Activated gamma-delta T cell treated with Interleukin-2 at 50 U/mL for 16 hours (primary cell): ENCODE measurements at places on chromosomes 3 and 15.

DNA sequence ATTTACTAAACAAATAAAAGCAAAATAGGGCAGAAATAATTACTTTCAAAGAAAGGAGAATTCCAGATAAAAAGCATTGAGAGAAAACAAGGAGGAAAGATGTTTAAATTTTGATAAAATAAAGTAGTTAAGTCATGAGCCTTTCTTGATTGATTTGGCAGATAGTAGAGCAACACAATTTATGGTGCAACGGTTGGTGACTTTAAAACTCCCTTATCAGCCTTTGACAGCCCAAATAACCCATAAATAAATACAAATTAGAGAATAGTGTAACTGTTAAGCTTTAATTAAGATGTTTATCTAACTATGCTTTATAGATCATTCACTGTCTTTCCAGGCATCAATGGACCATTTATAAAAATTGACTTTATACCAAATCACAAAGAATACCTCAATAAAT, 54.0 kb upstream of the EIF1B start:
- DNase-seq = no peak

DNA sequence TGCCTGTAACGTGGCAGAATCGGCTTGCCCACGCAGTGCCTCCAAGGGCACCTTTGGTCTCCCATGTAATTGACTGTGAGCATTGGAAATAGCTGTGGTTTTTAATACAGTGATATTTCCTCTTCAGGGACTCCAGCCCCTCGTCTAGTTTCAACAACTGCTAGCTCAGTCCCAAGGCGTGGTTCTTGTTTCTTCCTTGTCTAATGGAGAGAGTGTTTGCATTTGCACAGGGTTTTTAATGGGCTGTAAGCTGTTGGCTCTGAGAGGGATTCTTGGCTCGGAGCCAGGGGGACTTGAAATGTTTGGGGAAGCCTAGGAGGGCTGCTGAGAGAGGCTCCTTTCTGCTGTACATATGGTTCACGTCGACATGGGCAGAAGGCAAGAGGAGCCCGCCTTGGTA, 86.2 kb downstream of the THSD4 start:
- no peak for DNase-seq

DNA sequence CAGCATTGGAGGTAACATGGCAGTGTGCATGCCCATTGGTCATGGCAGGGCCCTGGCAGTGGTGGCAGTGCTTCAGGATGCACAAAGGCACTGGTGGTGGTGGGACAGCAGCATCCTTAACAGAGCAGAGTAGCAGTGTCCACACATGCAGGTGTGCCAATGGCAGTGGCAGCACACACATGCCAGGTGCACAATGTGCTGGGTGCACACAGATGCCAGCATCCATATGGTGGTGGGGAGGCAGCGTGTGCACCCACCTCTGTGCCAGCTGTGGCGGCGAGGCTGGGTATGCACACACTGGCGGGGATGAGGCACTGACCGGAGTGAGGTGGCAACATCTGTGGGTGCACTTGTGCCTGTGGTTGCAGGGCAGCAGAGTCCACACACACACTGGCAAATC, 150.6 kb downstream of the SI start:
- no peak for DNase-seq

DNA sequence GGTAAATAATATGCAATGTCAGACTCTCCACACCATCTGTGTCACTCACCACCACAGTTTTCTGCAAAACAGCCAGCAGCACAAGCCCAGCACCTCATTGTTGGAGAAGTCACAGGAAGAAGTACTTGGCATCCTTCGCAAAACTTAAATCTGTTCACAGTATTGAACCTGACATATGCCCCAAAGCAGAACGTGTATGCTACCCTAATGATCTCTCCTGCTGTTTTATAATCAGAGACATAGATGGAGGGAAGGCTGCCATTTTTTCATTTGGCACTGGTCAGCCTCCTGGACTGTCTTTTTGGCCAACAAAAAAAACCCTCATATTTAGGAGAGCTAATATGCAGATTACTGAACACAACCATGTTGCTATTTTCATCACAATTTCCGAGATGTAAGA, 1272.9 kb downstream of the ROBO1 start:
- DNase-seq = no peak

DNA sequence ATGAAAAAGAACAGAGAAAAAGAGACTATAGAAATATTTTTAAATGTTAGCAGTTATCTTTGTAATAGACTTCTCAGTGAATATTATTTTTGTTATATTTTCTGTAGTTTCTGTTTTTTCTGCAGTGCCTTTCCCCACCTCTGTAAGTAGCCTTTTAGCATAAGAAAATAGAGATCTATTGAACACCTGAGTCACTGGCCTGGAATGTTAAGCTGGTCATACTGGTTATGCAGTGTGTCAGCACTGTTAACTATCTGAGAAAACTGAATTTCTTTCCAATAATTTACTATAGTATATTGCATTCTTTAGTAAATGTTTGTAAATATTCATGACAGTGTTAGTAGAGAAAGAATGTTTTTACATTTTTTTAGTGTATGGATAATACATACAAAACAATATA, 79.8 kb downstream of the NECTIN3 start:
- DNase-seq = no peak

DNA sequence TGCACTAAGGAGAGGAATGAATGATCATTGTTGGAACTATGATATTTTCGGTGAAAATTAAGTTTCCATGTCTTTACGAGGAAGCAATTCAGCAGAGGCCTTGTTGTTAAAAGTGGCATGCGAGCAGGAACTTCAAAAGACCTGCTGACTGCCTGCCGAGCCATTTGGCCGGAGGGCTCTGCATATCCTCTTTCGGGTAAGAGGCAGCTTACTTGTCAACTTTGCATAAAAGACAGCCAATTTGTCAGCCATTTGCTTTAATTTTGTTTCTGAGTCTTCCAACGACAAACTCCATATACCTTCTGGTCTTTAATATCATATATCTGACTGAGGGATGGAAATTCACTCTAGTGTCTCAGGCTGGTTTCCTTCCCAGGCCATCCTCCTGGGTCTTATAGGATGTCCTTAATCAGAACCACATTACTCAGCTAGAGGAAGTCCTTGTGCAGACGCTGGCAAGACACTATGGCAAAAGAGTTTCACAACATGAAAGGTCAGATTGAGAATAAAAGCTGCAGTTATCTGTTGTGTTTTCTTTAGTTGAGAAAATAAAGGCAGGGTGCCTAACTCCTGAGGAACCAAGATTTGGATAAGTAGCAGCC, 128.7 kb upstream of the WNT5A start:
- DNase-seq = no peak

- DNase-seq = no peak
Measured at GRCh38 chr3:55013145-55013925, 85.5 kb upstream of the LRTM1 start.

DNA sequence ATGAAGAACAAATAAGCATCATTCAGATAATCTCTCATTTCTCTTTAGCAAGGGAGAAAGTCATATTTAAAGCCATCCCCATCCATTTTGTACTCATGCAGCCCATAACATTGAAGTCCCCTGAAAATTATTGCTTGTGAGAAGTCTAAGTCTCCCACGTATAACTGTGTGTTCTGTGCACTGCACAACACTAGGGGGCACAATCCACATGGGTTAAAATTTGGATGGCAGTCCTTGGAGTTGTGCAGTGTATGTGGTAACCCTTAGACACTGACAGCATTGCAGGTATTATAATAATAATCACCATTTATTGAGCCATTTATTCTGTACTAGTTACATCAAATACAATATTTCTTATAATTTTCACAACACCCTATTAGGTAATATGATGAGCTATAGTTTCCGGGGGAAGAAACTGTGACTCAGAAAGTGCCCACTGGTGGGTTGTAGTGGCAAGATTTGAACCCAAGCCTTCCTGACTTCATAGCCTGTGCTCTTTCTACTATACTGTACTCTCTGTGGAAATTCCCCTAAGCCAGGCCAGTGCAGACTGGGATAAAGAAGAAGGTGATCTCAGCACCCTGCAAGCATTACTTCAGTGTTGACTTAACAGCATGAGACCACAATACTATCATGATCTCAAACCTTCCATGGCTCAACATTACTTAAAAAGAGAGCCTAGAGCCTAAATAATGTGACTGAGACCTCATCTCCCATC, 15.7 kb downstream of the KCNAB1 start:
- DNase-seq = no peak

DNA sequence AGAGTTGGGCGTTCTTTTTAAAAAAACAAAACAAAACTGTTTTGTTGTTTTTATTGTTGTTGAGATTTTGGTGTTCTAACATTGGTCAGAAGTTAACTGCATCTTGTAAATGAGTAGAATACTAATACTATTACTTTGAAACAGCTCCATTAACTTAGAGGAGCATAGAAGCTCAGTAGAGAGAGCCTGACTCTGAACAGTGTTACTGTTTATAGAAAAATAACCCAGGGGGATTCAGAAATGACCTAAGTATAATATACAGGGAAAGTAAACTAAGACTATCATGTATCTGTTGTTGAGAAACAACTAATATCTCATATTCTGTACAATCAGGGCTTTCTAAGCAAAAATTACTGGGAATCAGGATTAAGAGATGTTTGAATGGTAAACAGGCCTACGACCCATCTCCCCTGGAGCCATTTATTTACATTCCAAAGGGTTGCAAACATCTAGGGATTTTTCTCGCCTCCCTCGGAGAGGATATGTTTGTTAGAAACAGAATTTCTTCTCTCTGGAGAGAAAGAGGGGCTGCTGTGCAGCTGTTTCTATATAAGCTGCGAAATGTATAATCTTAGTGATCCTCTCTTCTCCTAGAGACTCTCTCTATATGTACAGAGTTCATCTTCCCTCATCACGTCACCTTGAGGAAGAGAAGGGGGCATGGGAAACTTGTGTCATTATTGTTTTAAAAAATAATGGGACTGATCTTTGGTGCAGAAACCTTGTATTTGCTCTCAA, 827.5 kb upstream of the DPPA4 start:
- DNase-seq = no peak

- no peak for DNase-seq
Measured at GRCh38 chr3:13282358-13282985, 137.7 kb downstream of the NUP210 start.

DNA sequence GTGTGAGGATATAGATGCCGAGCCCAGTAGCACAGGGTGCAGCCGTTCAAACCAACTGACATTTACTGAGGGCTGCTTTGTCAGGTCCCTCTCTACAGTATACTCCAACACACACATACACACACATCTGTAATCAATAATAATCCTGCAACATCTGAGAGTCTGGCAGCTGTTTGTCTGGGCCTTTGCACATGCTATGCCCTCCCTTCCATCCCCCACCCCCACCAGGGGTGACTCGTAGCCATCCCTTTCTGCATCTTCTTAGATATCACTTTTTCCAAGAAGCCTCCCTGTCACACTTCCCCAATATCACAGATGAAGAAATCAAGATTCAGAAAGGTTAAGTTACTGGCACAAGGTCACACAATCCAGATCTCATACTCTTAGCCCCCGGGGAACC, 13.7 kb downstream of the SPATA12 start:
- DNase-seq = no peak

DNA sequence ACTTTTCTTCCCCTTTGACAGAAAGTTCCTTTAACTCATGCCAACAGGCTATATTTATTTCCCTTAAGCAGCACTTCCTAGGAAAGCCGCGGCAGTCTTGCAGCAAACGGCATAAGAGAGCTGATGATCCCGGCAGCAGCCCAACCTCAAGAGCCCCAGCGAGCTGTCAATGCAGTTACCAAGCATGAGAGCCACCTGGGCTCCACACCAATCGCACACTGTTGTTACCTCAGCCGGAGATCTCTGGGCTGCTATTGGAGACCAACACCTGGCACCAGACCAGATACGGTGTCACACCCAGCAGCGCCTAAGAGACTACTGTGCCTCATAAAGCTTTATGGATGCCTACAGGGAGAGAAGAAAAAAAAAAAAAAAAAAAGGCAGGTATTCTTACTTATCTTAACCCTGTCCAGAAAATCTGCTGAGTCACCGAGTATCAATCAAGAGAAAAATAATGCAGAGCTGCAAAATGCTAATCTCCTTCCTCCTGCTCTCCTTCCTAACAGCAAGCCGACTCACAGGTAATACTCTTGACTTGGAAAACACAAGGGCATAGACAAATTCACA, 11.7 kb downstream of the ABCC5 start:
- DNase-seq = no peak

- no peak for DNase-seq
Measured at GRCh38 chr3:45595364-45596195, 1.0 kb downstream of the LIMD1 start.

DNA sequence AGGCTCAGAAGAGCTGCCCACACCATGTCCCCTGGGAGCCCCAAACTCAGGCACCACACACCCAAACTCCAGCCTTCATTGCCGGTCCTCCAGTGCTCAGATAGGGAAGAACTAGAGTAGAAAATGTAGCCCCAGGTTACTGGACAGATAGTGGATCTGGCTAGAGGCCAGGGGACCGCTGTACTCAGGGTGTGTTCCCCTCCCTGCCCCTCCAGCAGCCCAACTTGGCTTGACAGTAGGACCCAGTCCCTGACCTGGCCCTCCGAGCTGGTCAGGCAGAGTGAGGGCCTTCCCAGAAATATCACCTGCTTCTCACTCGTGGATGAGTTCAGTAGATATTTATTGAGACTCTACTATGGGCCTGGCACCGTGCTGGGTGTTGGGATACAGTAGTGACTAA, 100.0 kb downstream of the CORO2B start:
- no peak for DNase-seq

DNA sequence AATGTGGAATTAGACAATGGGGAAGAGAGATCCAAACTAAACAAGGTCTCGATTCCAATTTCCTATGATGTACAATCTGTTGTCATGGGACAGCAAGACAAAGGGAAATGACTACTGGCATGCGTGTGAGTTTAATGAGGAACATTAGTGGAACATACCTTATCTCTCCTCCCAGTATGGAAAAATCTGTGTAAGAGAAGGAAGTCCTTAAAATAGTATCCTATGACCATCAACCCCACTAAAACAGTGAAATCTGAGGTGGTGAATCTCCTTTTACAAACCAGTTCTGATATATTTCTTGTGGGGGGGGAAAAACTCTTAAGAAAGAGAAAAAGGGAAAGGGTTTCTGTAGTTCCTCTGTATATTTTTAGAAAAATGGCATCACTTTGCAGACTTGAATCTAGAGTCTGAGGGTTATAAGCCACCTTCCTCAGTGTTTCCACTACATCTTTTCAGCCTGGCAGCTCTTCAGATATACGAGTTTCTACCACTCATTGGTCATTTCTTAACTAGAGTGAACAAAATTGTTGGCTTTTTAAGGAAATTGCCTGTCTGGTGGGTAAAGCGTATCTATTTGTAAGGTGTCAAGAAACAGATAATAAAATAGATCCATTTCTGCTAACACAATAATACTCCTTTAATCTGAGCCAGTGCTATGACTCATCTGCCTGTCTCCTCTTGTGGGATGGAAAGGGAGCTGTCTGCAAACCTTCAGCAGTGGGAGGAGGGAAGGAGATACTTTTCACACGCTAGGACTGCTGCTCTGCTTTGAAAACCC, 3.0 kb upstream of the TNFAIP8L3 start:
- DNase-seq = no peak

DNA sequence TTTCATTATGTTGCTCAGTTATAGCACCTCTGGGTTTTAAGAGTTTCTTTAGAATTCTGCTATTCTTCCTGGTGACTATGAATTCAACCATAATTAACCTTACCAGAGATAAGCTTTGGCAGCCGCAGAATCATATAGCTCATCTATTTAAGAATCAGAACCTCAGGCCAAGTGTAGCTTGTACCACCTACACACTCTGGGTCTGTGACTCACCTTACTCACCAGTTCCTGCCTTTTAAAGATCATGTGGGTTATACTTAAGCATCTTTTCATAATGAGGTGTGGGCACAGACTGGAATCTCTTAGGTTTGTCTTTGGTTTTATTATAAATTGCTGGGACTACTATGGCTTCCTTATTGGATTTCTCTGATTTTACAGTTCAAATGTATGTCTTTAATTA, 21.9 kb downstream of the CDV3 start:
- no peak for DNase-seq

- no peak for DNase-seq
Measured at GRCh38 chr3:184486614-184487013, 75.0 kb upstream of the EPHB3 start.
